ENCODE measurements at places on chromosomes 12 and 14. TPM values are rescaled to one million over a fixed set of nuclear protein-coding genes. Genes with fewer than 3 reads are reported as not detected.

SDR9C7 gene
- total RNA-seq = not detected

KLHDC2 gene
- total RNA-seq = 48.4 TPM

FCF1 gene
- 31.8 TPM for total RNA-seq

GRCh38 chr14:27242874-27243273 is 645.0 kb upstream of the NOVA1 start:
- DNase-seq = no peak

DNA sequence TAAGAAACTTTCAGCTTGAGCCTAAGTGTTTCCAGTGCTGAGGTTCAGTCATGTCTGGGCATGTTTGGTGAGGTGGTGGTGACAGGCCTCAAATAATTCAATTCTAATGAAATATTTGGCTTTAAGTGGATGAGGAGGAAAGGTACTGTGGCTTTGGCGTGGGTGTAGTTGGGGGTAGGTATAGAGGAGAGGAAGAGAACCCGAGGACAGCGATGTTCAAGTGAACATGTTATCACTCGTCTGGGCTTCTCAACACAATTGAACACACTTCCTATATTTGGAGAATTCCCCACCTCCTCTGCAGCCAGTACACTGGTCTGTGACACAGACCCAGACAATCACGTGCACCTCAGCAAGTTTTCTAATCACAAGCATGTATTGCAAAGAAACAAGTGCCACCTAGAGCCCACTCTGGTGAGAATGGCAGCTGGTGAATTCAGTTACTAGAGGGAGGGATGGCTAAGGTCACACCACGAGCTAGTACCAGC is 53.0 kb downstream of the IFNG-AS1 start:
- DNase-seq = no peak
